ENCODE measurements at places on chromosomes 3 and 15. TPM values are rescaled to one million over a fixed set of nuclear protein-coding genes. Genes with fewer than 3 reads are reported as not detected.

Gene FOXL2
- total RNA-seq = 25.9 TPM

Gene TTC21A
- 6.0 TPM for total RNA-seq

Gene RAP2B
- total RNA-seq = 15.0 TPM

Gene STAB1
- 1.9 TPM for total RNA-seq

Measured in myometrial cell (primary cell).